ENCODE measurements at places on chromosomes 3 and 15.
A peak's percentile ranks its signal among the peaks of the same experiment; 100 is the strongest.

GRCh38 chr15:65245096-65245856 is 34.0 kb upstream of the CILP start:
- DNase-seq = no peak

DNA sequence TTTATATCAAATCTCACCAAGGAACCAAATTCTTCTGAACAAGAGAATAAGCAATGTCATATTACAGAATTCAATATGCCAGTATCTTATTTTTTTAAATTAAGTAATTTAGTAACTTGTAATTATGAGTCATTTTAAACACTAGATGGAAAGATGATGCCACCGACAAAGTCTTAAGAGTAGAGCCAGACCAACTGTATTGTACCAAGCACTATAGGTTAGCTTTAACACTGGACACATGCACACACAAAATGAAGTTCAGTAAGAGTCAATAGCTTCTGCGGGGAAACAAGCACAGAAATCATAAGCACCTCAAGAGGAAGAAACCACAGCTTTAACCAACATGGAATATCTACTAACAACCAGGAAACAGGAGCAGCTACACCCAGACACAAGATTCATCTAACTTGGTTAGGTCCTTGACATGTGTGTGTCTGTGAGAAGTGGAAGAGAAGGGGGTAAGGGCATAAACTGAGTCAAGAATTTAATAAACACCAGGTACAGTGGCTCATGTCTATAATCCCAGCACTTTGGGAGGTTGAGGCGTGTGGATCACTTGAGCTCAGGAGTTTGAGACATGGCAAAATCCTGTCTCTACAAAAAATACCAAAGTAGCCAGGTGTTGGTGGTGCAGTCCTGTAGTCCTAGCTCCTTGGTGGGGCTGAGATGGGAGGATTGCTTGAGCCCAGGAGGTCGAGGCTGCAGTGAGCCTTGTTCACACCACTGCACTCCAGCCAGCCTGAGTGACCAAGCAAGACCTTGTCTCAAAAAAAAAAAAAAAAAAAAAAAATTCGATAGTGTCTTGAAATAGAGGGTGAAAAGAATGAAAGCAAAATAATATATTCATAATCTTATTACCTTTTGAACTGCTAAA is 28.9 kb downstream of the DENND4A start:
- no peak for DNase-seq

DNA sequence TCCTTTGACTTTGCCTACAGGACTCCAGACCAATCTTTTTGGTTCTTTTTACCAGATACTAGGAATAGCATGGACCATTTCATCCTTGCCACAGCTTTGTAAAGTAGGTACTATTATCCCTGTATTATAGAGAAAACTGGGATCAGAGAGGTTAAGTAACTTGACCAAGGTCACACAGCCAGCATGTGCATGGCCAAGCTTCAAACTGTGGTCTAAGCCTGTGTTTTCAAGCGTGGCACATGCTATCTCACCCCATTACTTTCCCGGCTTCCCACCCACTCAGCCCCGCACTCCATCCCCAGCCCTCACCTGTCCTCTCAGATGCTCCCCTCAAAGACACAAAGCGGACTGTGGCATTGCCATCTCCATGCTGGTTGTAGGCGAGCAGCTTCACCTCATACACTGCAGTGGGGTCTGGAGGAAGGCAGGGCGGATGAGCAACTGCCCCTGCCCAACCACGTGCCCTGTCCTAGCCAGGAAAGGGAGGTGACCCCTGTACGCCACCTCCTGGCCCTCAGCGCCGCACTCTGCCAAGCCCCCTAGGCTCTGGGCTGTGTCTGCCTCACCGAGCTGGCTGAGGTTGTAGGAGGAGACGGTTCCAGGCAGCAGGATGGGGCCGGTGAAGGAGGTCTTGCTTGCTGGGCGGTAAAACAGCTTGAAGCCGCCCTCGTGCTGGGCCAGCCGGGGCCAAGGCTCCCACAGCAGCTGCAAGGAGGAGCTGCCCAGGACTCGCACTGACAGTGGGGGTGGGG is 25.7 kb downstream of the RNU5B-1 start:
- no peak for DNase-seq

GRCh38 chr3:186815435-186815834 is 9.2 kb upstream of the RFC4 start:
- DNase-seq = no peak

DNA sequence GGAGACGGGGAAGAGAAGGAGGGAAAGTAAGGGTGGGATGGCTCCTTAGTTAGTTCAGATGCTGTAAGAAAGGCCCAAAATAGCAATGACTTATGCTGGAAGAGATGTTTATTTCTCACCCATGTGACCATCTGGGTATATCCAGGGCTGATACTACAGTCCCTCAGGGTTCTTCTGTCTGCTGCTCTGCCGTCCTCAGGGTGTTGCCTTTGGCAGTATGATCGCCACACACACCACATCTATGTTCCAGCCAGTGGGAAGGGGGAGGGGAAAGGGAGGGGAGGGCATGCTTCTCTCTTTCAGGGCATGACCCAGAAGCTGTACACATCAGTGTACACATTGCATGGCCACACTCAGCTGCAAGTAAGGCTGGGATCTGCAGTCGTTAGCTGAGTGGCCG is 10.2 kb downstream of the CD276 start:
- DNase-seq = no peak

GRCh38 chr3:171504376-171504775 is 44.2 kb upstream of the TNIK start:
- no peak for DNase-seq

DNA sequence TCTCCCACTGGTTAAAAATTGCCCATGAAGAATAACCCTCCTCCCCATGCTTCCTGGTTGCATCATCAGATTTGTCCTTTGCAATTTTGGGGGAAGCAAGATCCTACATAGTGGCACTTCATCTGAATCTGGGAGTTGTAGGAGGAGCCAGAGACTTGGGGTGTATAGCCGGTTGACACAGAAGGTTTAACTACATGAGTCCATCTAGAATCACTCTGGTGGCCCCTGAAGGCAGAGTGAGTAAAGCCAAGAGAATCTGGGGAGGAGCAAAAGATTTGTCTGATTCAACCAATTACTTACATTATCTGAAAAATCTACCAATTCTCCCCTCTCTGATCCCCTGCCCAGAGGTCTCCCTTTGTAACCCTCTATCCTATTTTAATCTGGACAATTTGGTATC is 50.1 kb downstream of the SYN2 start:
- DNase-seq = no peak

- no peak for DNase-seq
Measured at GRCh38 chr3:98012979-98013378, 22.1 kb downstream of the GABRR3 start.

DNA sequence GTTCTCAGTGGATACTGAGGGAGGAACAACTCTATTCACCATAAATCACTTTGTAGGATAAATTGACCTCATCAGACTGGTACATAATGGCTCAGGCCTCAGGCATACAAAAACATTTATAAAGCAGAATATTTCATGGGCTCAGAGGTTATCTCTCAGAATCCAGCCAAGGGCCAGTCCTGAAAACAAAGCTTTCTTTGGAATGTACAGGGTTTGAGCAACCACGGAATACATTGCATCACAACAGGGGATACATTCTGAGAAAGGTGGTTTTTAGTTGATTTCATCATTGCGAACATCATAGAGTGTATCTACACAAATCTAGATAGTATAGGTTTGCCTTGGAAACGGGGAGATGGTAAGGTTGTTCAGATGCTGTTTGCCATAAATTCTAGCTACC is 33.4 kb upstream of the CTDSPL2 start:
- DNase-seq = no peak

- DNase-seq = no peak
Measured at GRCh38 chr3:38598791-38599190, 50.7 kb downstream of the SCN5A start.

GRCh38 chr15:31503256-31503655 is 176.6 kb downstream of the KLF13 start:
- DNase-seq = no peak

- no peak for DNase-seq
Measured at GRCh38 chr3:58986654-58987053, 63.2 kb downstream of the CFAP20DC start.

GRCh38 chr3:31392568-31392967 is 140.2 kb upstream of the STT3B start:
- DNase-seq = no peak

DNA sequence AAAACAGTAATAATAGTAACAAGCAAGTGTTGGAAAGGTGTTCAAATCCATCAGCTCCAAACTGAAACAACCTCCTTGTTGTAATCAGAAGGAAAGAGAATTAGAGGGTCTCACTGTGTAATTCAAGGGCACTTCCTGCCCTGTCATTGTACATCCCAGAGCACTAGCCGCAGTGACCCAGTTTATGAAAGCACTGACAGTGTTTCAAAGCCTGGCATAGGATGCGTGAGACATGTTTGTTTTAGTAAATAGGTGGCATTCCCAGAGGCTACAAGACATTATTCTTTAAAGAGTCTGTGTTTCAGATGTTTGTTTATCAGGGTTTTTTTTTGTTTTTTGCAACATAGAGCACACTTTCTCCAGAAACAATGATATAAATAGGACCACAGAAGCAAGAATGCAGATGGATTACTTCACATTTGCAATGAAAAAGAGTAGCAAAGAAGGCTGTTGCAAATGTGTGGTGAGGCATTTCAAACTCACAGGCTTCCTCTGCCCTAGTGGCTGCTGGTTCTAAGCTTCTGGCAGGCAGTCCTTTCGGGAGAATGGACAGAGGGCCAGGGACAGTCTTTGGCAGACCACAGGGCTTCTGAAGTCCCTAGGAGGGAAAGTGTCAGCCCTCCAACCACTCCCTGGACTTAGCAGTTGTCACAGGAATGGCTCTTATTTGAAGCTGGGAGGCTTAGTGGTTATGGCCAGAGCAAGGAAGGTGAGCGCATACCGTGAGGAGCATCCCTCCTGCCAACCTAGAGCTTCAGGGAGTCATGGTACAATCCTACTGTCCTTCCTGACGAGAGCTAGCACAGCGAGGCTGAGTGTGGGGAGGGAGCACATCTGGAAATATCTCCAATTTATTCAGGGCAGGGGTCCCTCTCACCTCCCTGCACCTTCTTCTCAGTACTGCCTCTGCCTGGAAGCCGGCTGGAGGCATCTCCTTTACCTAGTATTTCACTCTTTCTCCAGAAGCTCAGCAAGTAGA is 31.4 kb upstream of the TIPARP start:
- no peak for DNase-seq

DNA sequence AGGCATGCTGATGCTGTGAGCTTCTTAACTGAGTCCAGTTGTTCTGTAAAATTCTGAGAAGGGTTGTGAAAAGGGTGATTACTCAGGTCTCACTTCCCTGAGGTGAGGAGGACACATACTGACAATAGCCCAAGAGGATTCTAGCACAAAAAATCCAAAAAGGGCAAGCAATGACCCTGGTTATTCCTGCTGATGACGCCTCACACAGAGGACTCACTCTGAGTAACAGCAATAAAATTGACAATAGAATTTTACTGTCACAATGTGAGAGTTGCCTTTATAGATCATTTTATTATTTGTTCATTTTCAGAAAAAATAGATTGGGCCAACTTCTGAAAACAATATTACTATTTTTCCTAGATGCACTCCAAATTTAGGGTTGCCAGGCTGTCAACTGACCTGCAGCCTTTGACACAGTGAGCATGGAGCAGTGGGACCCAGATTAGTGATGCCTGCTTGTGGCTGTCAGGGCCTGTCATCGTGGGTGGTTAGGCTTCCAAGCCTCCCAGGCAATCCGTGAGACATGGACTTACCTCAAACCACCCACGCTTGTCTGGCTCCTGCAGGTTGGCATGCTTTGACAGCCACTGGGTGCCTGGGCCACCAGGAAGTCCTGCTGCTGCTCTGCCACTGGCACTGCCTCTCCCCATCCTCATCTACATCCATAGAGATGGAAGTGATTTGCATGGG is 396.0 kb upstream of the THBS1 start:
- no peak for DNase-seq

DNA sequence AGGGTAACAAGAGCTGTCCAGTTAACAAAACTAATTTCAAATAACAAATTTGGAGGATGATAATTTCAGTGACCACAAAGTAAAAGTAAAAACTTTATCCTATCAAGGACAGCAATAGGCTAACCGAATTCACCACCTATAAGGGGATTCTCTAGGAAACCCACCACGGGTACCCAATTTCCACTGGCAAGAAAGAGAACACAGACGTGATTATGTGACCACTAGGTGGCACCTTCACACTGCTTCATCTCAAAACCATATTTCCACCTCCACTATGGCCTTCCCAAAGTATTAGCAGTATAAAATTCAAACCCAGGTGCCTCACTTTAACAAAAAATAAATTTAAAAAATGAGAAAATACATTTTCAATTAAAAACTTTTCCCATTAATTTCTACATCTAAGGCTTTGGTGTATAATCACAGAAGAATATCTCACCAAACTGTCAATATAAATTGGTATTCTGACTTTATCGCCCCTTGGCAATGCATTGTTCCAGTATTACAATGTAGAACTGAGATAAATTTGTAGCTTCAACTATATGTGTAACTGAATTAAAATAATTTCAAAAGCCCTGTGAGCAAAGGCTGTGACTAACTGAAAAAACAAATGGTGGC is 96.5 kb downstream of the FSIP1 start:
- no peak for DNase-seq

DNA sequence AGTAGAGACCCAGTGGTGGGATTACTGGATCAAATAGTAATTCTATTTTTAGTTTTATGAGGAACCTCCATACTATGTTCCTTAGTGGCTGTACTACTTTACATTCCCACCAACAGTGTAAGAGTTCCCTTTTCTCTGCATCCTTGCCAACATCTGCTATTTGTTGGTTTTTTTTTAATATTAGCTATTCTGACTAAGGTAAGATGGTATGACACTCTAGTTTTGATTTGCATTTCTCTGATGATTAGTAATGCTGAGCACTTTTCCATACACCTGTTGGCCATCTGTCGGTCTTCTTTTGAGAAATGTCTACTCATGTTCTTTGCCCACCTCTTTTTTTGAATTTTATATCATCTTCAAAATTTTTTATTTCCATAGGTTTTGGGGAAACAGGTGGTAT is 34.2 kb upstream of the RAP2B start:
- no peak for DNase-seq

DNA sequence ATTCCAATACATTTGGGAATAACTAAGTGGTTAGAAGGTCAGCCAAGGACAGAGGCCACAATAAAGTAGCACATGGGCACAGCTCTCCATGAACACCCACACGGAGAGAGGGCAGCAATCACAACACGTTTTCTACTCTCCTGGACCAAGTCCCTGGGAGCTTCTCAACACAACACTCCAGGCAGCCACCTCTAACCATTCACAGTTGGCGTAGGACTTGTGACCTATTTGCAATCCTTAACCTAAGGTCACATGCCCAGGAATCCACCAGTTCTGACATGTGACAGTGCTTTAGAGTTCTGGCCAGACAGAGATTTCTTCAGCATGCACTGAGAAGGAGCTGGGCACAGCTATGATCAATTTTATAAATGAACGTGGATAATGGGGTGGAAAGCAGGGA is 280.8 kb downstream of the SHQ1 start:
- DNase-seq = peak; percentile 37

- DNase-seq = no peak
Measured at GRCh38 chr3:22364851-22365250, 613.8 kb upstream of the ZNF385D start.

GRCh38 chr3:182508919-182509711 is 284.2 kb upstream of the ATP11B start:
- DNase-seq = no peak

All from epithelial cell of proximal tubule (primary cell).